ENCODE measurements at places on chromosomes 11 and 22.

DNA sequence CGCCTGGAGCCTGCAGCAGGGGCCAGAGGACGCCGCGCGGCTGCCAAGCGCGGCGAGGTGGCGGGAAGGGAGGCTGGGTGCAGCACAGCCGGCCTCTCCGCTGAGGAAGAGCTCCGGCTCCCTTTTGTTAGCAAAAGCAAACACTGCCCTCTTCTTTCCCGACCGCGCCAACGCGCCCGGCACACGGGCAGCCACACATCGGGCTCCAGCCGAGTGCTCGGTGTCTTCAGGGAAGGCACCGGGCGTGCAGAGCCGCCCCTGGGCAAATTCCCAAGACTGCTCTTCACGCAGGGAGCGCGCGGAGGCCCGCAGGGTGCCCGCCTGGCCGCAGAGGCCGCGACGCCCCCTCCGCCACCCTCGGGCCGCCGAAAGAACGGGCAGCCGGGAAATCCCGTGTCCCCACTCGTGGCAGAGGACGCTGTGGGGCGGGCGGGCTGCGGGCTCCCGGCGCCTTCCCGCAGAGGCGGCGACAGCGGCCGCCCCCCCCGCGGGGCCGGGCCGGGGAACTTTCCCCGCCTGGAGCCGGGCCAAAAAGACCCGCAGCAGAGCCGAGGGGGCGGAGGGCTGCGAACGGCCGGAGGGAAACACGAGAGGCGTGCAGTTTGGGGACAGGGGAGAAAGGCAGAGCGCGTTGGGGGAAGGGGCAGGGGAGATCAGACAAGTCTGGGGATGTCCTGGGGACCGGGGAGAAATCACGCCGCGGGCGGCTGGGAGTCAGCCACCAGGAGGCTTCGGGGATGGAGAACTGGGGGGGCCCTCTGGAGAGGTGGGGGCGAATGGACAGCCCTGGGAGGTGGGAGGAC is 931 bp downstream of the CADM1 start:
- DNase-seq, result no peak

- no peak for DNase-seq
Measured at GRCh38 chr11:133238027-133238426, 294.3 kb downstream of the OPCML start.

GRCh38 chr11:75518771-75519653 is 6.7 kb downstream of the GDPD5 start:
- DNase-seq, result no peak

DNA sequence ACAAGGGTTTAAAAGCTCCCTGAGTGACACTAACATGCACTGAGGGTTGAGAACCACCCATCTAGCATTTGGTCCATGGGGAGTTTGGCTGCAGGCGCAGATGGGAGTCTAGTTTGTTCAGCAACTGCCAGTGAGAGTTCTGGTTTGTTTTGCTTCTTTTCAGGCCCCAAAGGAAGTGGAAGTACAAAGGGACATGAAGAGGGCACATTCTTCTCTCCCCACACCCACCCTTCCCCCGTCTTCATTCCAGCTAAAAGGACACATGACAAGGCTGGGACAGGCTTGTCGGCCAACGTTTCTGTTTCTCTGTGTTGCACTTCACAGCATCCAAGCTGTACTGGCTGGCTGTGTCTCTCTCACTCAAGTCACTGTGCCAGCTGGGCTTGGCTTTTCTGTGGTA is 8.2 kb upstream of the ENDOD1 start:
- DNase-seq, result no peak

- no peak for DNase-seq
Measured at GRCh38 chr11:66979336-66979980, 4.4 kb downstream of the C11orf86 start.

GRCh38 chr11:97764605-97765004 is 1256.1 kb upstream of the CNTN5 start:
- no peak for DNase-seq

Data from stimulated activated CD4-positive, alpha-beta T cell treated with anti-CD3 and anti-CD28 coated beads, Interleukin-1b, Interleukin-23, amount 100 ng/mL, for 24 hours (primary cell).